Kidney epithelial cell (primary cell): ENCODE measurements at places on chromosomes 7 and 10. TPM values are rescaled to one million over a fixed set of nuclear protein-coding genes. Genes with fewer than 3 reads are reported as not detected.

Gene STEAP4
- 1.7 and 2.3 TPM in 2 replicates for total RNA-seq

Gene NKX2-3
- not detected in 2 replicates for total RNA-seq

Gene GIMAP2
- total RNA-seq = 0.48 and 0.54 TPM in 2 replicates

Gene ZDHHC4
- total RNA-seq = 53.5 and 66.6 TPM in 2 replicates

Gene ARMS2
- total RNA-seq = not detected in 2 replicates

Gene ABCB4
- 6.4 and 6.6 TPM in 2 replicates for total RNA-seq

Gene ZNF804B
- not detected in 2 replicates for total RNA-seq

Gene LDB3
- 0.17 and 0.34 TPM in 2 replicates for total RNA-seq

Gene CDNF
- 1.9 TPM in 1 of 2 replicates, not detected in the other for total RNA-seq

Gene AGAP3
- 77.4 and 92.8 TPM in 2 replicates for total RNA-seq

Gene TRIM56
- total RNA-seq = 15.8 and 16.7 TPM in 2 replicates

Gene ATP6V0A4
- total RNA-seq = 0.07 and 0.88 TPM in 2 replicates

Gene GALNT17
- total RNA-seq = 3.3 and 5.0 TPM in 2 replicates

Gene ELFN1
- total RNA-seq = 0.55 and 0.71 TPM in 2 replicates

Gene VSTM4
- total RNA-seq = 0.50 and 0.68 TPM in 2 replicates
